ENCODE measurements at places on chromosomes 1 and 21.

- peak; percentile 78 for DNase-seq
These were observed 156.9 kb upstream of the GJB5 start for GRCh38 chr1:34597877-34598514.

- DNase-seq, result no peak
These were observed at the start of gene PEAR1 for GRCh38 chr1:156893048-156893953. TSS of gene PEAR1 (plus strand) at chr1:156893718. CDS start at chr1:156903927, 10,209 bp downstream.

GRCh38 chr1:89552471-89553081, 27.9 kb downstream of the LRRC8B start:
- peak; percentile 51 for DNase-seq

DNA sequence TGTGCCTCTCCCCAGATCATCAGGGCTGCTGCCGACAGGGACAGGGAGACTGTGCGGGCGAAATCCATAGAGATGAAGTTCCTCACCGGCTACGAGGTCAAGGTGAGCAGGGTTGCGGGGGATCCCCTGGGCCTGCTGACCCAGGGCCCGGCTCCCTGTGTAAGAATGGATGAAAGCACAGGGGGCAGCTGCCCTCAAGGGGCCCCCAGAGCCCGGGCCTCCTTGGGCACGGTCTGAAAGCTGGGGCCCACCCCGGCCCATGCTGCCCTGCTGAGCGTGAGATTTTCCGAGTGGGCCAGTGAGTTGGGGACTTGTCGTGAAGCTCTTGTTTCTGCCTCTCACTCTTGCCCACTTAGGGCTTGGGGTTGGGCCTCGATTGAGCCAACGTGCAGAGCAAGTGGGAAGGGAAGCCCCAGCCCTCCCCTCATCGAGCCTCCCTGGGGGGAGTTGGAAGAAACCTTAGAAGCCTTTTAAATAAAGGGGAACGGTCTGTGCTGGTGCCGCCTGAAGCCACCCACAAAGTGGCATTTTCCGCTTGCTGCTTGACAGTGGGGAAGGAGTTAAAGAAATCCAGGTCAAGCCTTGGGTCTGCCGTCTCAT, 45.2 kb downstream of the COQ8A start:
- no peak for DNase-seq

DNA sequence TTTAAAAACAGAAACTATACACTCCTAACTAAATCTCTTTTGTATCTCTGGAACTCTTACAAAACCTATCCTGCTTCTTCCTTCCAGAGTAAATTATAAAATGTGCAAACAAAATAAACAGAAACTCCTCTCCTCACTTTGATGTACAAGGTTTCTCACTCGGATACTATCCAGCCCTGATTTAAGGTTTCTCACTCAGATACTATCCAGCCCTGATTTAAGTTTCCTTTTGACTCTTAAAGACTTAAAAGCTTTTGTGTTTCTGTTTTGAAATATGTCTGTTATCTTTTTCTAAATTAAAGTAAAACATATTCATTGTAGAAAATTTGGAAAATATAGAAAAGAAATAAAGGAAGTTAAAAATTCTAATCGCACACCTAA, 132.5 kb downstream of the CRB1 start:
- no peak for DNase-seq

DNA sequence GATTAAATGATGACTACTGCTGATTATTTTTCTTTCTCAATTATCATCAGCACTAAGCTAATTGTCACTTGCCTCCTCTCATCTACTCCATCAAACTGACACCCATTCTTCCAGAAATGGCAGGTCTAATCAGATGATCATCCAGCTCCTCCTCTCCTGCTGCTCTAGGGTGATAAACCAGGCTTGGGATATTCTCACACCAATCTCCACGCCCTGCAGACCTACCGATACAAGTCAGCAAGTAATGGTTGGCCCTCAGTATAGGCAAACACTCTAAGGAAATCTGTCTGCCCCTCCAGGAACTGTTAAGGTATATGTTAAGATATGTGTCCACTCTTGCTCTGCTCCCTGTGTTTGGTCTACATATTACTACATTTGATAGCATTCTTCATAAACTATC, 36.3 kb upstream of the C1orf21 start:
- DNase-seq, result no peak

DNA sequence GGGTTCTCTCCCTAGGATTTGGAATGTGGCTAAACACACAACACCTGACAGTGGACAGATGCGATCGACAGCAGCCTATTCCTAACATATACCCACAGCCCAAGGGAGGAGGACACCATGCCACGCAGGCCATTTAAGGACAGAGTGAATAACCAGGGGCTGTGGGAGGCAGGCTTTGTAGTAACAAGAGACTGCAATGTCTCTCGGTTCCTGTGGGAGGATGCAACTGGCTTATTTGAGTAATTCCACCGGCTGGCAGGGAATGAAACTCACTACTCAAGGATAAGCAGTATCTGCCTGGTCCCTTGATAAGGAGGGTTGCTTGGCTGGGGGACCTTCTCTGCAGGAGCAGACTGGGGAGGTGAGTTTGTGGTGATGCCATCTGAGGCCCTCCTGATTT, 109.6 kb downstream of the PCP4 start:
- DNase-seq, result no peak

GRCh38 chr1:172252321-172252720, 168.2 kb upstream of the C1orf105 start:
- DNase-seq, result no peak

- no peak for DNase-seq
These were observed 45.9 kb downstream of the MORN1 start for GRCh38 chr1:2345297-2346075.

- no peak for DNase-seq
These were observed 54.2 kb upstream of the EEIG2 start for GRCh38 chr1:108505763-108506070.

- DNase-seq, result peak; percentile 68
These were observed 58.4 kb upstream of the CXADR start for GRCh38 chr21:17454315-17455027.

GRCh38 chr1:19786988-19787423, 12.7 kb downstream of the TMCO4 start:
- DNase-seq, result no peak

DNA sequence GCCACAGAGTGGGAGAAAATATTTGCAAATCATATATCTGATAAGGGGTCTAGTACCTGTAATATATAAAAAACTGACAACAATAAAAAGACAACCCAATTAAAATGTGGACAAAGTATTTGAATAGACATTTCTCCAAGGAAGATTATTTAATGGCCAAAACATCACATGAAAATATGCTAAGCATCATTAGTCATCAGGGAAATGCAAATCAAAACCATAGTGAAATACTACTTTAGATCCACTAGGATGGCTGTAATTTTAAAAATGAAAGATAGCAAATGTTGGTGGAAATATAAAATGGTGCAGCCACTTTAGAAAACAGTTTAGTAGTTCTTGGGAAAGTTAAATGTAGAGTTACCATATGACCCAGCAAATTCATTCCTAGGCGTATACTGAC, 118.7 kb upstream of the KIF26B start:
- no peak for DNase-seq

- no peak for DNase-seq
These were observed 14.6 kb downstream of the TEX38 start for GRCh38 chr1:46686255-46686654.

DNA sequence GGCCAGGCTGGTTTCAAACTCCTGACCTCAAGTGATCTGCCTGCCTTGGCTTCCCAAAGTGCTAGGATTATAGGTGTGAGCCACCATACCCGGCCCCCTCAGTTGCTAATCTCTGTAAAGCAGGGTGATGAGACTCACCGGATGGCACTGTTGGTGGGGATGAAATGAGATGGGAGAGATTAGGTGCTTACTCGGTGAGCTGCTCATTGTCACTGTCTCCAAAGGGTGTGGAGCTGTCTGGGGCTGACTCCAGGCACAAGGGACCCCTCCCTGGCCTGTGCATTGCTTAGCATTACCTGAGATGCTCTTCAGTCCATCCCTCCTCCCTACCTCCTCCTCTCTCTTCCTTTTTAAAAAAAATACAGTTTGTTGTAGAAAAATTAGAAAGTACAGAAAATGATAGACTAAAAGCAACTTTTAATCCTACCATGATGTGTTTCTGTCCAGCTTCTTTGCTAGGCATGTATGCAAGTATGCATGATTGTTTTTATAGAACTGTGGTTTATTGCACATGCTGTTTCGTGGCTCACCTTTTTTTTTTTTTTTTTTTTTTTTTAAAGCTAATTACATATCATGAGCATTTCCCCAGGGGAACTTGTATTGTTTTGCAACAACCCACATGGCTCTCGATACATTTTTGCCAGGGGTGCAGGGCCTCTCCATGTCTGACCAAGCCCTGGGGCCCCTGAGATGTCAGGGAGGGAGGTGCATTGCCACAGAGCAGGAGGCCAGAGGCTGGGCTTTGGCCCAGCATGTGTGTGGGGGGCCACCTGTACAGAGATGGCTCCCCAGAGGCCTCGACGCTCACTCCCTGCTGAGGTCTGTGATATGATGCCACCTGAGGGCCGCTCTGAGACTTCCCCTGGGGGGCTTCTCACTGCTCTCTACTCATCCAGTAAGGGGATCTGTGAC, 55.4 kb downstream of the ARHGEF10L start:
- no peak for DNase-seq

GRCh38 chr1:31297277-31298247, 730 bp downstream of the ZCCHC17 start:
- DNase-seq, result peak; percentile 2

Measured in GM12865 (cell line).